ENCODE measurements at places on chromosomes 12 and 14.

GRCh38 chr14:70981000-70981952 lies 74.0 kb downstream of the PCNX1 start:
- no peak overlapping the region for H3K27ac ChIP-seq
- no peak for DNase-seq
- no peaks in the 10 kb centered on the region for H3K4me1 ChIP-seq

DNA sequence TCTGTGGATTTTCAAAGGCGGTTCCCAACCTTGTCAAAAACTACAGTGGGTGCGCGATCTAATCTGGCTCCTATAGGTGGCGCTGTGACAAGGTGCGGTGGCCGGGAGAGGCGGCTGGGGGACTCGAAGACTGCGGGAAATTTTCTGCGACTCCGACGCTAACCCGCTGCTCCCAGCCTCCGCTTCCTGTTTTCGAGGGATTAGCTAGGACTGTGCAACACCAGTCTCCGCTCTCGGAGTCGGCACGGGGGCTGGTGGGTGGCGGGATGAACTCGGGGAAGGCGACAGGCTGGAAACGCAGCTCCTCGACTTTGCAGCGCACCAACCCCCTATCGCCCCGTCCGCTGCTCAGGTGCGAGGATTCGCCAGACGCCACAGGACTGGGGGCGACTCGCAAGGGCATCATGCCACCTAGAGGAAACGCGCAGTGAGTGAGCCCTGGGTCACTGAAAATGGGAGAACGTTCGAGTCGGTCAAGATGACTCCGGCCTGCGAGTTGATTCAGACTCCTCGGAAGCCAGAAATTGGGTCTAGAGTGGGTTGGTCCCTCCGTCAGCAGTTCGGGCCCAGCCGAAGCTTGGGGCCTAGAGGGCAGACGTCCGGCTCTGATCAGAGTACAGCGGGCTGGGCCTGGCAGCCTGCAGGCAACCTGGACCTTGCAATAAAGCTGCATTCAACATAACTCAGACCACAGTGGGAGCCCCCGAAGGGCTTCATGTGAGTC lies 5.5 kb upstream of the PAX9 start:
- peak; percentile 17 for DNase-seq
- H3K36me3 ChIP-seq = no peaks in the 10 kb centered on the region

GRCh38 chr12:112824701-112825100 lies 33.2 kb downstream of the RPH3A start:
- H3K4me1 ChIP-seq = no peaks in the 10 kb centered on the region
- peaks cover 3% of the 10 kb centered on the region for H3K27me3 ChIP-seq
- DNase-seq = no peak

- no peaks in the 10 kb centered on the region for H3K27me3 ChIP-seq
- H3K4me3 ChIP-seq = no peak overlapping the region
- no peaks in the 10 kb centered on the region for H3K4me1 ChIP-seq
- H3K27ac ChIP-seq = no peak overlapping the region
- no peaks in the 10 kb centered on the region for H3K36me3 ChIP-seq
These were observed 246.2 kb downstream of the C12orf42 start for GRCh38 chr12:103249607-103250006.

DNA sequence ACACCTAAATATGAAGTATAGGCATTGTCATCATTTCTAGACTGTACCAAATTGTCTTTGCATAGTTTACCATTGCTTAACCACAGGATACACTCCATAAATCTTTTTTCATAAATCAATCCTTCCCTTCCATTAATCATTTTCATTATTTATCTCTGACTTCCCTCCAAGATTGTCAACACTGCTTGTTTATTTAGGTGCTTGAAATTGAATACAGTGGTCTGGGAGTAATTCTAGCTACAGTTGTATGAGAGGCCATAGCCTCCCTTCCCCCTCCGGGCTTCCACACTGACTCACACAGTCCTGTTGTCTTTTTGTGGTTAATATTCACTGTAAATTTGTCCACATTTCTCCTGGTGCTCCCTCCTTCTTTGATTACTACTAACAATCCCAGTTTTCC lies 114.2 kb upstream of the ARID2 start:
- peaks cover 2% of the 10 kb centered on the region for H3K4me1 ChIP-seq
- H3K36me3 ChIP-seq = no peaks in the 10 kb centered on the region
- no peak overlapping the region for H3K27ac ChIP-seq
- no peaks in the 10 kb centered on the region for H3K27me3 ChIP-seq
- H3K4me3 ChIP-seq = no peak overlapping the region

GRCh38 chr14:96176275-96176674 lies 28.4 kb upstream of the BDKRB2 start:
- H3K27ac ChIP-seq = no peak overlapping the region
- H3K4me1 ChIP-seq = peaks cover 7% of the 10 kb centered on the region
- H3K36me3 ChIP-seq = no peaks in the 10 kb centered on the region
- H3K4me3 ChIP-seq = no peak overlapping the region
- DNase-seq = no peak

GRCh38 chr12:46354802-46355199 lies 17.8 kb downstream of the SLC38A2 start:
- peak; percentile 15 for DNase-seq
- H3K36me3 ChIP-seq = peaks cover 19% of the 10 kb centered on the region
- no peak overlapping the region for H3K27ac ChIP-seq
- no peaks in the 10 kb centered on the region for H3K4me1 ChIP-seq
- H3K27me3 ChIP-seq = no peaks in the 10 kb centered on the region
- no peak overlapping the region for H3K4me3 ChIP-seq

DNA sequence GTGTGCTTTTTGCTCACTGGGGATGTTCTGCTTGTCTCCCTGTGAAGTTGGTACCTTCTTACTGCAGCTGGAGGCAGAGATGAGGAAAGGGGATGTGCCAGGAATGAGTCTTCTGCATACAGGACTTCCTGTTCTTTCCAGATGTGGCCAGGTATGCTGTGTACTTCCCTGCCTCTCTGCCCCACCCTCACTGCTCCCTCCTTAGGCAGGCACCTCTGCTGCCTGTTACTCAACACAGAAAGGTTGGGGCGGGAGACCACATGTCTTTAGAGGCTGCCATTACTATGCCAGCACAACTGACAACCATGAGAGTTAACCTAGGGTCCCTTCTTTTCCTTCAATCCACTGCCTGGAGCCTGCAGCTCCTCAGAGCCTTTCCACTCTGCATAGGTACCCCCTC lies 2.0 kb upstream of the OAS3 start:
- no peak overlapping the region for H3K27ac ChIP-seq
- no peaks in the 10 kb centered on the region for H3K27me3 ChIP-seq

GRCh38 chr14:31027847-31028246 lies 1.7 kb upstream of the STRN3 start:
- DNase-seq = no peak
- H3K4me3 ChIP-seq = no peak overlapping the region
- H3K27ac ChIP-seq = no peak overlapping the region
- no peaks in the 10 kb centered on the region for H3K27me3 ChIP-seq

GRCh38 chr12:90683871-90684270 lies 271.1 kb downstream of the CCER1 start:
- DNase-seq = no peak
- no peak overlapping the region for H3K4me3 ChIP-seq
- H3K36me3 ChIP-seq = no peaks in the 10 kb centered on the region
- no peaks in the 10 kb centered on the region for H3K27me3 ChIP-seq
- H3K27ac ChIP-seq = no peak overlapping the region

- H3K4me1 ChIP-seq = no peaks in the 10 kb centered on the region
- no peak overlapping the region for H3K27ac ChIP-seq
- DNase-seq = no peak
- peaks cover 20% of the 10 kb centered on the region for H3K36me3 ChIP-seq
- H3K4me3 ChIP-seq = no peak overlapping the region
- no peaks in the 10 kb centered on the region for H3K27me3 ChIP-seq
These were observed 49.7 kb downstream of the MED13L start for GRCh38 chr12:116227811-116228210.

DNA sequence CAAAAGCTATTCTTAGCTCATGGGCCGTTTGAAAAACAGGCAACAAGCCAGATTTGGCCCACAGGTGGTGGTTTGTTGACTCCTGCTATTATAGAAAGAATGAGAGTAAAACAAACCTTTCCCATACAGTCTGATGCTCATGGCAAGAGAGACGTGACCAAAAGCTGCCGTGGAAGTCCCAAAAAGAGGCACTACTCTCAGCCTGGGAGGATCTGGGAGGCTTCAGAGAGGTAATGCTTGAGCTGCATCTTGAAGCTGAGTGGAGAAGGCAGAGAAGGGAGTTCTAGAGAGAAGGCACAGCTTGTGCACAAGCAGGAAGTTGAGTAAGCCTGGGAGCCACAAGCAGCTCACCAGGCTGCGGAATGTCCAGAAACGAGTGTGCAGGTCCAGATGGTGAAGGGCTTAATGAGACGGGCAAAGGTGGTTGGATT lies 9.6 kb downstream of the PLXNC1 start:
- DNase-seq = no peak
- H3K27me3 ChIP-seq = peaks cover 14% of the 10 kb centered on the region
- H3K4me1 ChIP-seq = peaks cover 2% of the 10 kb centered on the region
- H3K27ac ChIP-seq = no peak overlapping the region
- H3K36me3 ChIP-seq = no peaks in the 10 kb centered on the region
- no peak overlapping the region for H3K4me3 ChIP-seq

DNA sequence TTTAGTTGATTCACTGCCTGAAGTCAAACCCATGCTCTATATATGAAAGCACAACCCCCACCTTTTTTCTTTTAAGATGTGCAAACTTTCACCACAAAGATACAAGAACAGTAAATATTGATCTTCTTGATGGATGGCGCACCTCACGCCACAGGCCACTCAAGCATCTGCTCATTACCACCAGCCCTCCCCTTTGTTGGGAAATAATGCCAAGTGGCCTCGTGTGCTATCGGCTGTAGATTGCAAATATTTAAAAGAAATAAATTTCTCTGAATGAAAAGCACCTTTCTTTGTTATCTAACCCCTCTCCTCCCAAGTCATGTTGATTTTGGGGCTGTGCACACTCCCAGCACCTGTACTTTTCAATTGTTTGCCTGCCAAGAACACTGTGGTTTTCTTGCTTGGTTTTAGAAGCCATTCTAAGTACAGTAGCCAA lies 122.7 kb downstream of the C12orf42 start:
- H3K27ac ChIP-seq = no peak overlapping the region
- no peaks in the 10 kb centered on the region for H3K4me1 ChIP-seq
- H3K4me3 ChIP-seq = no peak overlapping the region
- no peak for DNase-seq

GRCh38 chr12:91327889-91328288 lies 145.3 kb upstream of the DCN start:
- peak overlapping the region; percentile 47 for H3K4me3 ChIP-seq
- H3K27ac ChIP-seq = no peak overlapping the region
- no peaks in the 10 kb centered on the region for H3K4me1 ChIP-seq
- peak; percentile 14 for DNase-seq

- DNase-seq = no peak
- H3K4me1 ChIP-seq = no peaks in the 10 kb centered on the region
- H3K36me3 ChIP-seq = no peaks in the 10 kb centered on the region
- H3K27ac ChIP-seq = no peak overlapping the region
These were observed 40.0 kb downstream of the RMST start for GRCh38 chr12:97502600-97502999.

DNA sequence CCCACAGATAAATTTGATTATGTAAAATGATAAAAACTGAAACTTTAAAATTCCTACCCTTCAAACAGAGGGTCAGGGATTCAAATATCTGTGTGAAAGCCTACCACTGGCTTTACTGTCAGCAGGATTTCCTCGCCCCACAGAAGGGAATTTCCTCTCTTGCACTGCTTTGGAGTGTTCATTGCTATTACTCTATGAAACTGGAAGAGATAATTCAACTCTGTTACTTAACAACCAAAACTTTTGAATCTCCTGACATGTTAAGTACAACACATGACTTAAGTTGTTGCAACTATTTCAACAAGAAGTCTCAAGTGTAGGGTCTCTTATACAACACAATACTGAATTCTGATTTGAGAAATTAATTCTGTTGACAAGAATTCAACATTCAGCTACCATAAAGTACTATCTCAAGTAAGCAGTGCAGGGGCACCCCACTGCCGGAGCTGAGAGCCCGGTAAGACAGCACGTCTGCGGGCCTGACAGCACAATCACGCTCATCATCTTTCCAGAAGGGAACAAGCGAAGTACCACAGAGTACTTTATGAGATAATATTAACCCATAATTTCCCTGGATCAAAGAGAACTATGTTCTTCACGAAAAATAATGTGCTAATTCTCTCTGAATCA lies 22.9 kb downstream of the DICER1 start:
- H3K36me3 ChIP-seq = peaks cover 35% of the 10 kb centered on the region
- no peaks in the 10 kb centered on the region for H3K27me3 ChIP-seq
- H3K4me1 ChIP-seq = peaks cover 3% of the 10 kb centered on the region
- no peak overlapping the region for H3K27ac ChIP-seq
- peak; percentile 80 for DNase-seq

DNA sequence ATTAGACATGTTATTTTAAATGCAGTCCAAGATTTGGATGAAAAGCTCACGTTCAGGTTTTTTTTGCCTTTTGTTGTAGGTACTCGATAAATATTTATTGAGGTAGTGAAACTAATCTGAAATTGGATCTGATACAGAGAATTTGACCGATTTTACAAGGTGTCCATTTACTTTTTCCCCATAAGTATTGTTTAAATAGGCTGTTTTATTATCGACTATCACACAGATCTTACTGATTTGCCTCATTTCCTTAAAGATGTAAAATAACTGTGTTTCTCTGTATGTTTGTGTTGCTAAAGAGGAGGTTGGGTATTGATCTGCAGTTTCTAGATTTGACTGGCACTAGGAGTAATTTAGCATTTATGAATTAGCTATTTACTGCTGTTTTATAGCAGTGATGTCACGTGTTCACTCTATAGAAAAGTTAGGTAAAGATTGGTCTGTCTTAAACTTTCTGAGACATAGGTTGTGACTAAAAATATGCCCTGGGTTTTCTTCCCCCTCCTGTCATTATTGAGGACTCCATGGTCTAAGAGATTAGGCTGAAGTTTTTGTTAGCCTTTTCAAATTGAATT lies 3.5 kb downstream of the RAP1B start:
- no peak overlapping the region for H3K27ac ChIP-seq
- peaks cover 4% of the 10 kb centered on the region for H3K36me3 ChIP-seq
- peaks cover 13% of the 10 kb centered on the region for H3K4me1 ChIP-seq
- H3K27me3 ChIP-seq = no peaks in the 10 kb centered on the region
- peak overlapping the region; percentile 83 for H3K4me3 ChIP-seq
